ENCODE measurements at places on chromosomes 1 and 21.

DNA sequence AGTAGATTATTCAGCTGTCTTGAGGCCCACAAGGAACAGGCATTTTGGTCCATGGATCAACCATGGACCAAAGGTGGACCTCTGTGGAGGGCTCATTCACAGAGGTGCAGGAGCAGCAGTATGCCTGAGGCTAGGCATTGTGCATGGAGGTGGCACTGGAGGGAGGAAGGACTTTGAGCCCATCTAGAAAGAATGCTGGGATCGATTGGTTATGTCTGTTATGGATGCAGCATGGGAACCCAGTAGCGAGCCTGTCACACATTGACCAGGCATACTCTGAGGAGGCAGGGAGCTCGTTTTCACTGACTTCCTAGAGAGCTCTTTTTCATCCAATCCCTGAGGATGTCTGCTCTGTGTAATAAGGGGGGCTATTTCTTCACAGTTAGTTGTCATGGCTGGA lies 75.5 kb downstream of the KCNN3 start:
- no peak for DNase-seq

- no peak for DNase-seq
These were observed 6.4 kb downstream of the PPP2R5A start for GRCh38 chr1:212291505-212292134.

DNA sequence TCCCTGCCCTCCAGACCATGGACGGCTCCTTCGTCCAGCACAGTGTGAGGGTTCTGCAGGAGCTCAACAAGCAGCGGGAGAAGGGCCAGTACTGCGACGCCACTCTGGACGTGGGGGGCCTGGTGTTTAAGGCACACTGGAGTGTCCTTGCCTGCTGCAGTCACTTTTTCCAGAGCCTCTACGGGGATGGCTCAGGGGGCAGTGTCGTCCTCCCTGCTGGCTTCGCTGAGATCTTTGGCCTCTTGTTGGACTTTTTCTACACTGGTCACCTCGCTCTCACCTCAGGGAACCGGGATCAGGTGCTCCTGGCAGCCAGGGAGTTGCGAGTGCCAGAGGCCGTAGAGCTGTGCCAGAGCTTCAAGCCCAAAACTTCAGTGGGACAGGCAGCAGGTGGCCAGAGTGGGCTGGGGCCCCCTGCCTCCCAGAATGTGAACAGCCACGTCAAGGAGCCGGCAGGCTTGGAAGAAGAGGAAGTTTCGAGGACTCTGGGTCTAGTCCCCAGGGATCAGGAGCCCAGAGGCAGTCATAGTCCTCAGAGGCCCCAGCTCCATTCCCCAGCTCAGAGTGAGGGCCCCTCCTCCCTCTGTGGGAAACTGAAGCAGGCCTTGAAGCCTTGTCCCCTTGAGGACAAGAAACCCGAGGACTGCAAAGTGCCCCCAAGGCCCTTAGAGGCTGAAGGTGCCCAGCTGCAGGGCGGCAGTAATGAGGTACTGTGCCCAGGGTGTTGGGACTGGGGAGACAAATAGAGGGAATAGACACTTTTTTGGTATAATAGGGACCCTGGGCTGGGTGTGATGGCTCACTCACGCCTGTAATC lies 1.0 kb downstream of the ZBTB48 start:
- no peak for DNase-seq

DNA sequence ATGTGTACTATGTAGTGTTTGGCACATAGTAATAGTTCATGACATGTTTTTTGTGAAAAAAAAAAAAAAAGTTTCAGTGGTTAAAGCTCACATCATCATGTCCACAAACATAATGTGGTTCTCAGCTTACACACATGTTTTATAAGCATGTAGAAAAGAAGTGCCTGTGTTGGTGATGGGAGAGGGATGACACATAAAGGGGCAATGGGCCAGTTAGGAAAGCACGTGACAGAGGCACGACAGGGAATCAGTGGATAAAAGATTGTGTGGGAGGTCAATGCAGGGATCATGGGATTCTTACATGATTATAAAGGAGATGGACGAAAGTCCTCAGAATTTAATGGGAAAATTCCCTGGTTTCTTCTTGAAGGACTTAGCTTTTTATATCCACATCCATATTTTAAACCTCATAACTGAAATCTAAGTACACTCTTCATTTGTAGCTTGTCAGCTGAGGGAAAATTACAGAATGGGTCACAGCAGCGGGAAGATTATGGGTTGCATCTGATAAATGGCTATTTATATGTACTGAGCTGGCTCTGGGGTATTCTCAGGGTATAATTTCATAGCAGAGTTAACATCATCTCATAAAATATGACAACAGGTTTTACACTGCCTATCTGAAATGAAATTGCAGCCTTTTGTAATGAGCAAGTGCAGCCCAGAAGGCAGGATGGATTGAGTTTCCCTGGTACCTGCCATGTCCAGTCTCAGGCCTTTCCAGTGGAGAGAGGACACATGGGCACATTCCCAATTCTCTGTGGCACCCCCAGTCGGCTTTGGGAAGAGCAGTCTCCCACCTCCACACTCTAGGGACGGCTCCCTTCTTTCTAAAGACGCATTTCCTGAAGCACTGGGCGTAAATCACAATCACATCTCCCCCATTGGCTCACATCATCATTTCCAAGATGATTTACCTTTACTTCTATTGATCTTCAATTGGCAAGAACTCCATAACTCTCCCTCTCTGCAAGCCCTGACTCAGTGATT lies 42.3 kb upstream of the NHLH2 start:
- no peak for DNase-seq

DNA sequence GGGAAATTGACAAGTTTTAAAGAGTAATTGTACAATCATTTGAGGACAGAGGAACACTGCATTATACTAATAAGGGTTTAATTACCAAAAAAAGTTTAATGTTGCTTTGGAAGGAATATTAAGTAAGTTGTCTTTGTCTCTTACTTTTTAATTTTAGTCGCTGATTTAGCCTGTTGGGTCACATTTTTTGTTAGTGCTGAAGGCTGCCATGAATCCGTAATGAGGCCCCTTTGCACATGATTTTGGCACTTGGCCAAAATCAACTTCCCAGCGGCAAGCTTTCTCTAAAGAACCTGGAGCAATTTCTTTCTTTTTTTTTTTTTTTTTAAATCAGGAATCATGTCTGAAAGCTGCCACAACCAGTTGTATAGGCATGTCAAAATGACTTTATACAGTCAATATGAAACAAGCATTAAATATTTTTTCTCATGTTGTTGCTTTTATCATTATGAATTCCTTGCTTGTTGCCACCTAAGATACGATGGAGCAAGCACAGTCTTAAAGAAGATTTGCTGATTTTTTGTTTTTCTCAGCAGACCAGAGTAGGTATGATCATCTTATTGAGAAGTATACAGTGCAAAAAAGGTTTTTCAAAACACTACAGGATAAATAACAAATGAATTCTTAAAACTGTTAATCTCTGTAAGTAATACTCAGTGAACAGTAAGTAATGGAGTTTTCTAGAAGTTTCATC lies 690.4 kb downstream of the USP25 start:
- no peak for DNase-seq

GRCh38 chr1:234559902-234560676 lies 49.9 kb downstream of the IRF2BP2 start:
- DNase-seq, result no peak

GRCh38 chr21:38327984-38328383 lies 71.2 kb downstream of the KCNJ15 start:
- no peak for DNase-seq

- no peak for DNase-seq
These were observed 70.0 kb downstream of the NVL start for GRCh38 chr1:224259986-224260385.

GRCh38 chr21:21690068-21690665 lies 692.0 kb downstream of the NCAM2 start:
- no peak for DNase-seq

DNA sequence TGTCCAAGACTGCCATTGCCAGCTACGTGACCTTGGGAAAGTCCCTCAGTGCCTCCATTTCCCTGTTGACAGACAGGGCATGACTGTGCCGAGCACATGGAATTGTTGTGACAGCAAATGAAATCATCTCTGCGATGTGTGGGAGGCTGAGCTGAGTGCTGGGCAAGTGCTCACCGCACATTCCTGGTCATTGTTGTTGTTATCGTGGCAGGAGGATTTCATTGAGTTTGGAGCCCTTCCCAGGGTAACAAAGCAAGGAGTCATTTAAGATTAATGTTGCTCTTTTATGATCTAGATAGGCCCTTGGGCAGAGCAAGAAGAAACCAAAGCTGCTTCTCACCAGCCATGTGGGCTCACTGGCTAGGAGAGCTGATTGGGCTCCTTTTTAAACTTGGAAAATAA lies 39.6 kb upstream of the ITPKB start:
- no peak for DNase-seq

DNA sequence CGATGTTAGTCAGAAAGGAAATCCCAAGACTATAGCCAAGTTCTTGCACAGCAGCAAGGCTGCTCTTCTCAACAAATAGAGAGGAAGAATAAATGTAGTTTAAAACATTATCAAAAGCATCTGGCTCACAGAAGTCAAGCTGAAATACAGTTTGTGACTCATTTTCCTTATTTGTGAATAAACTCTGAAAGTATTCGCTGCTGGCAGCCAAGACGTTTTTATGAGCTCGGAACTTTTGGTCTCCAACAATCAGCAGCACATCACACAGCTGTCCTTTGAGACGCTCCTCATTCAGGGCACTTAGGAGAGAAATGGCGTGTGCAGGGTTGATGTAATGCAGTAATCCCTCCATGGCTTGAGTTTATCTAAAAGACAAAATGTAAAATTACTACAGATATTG lies 16.4 kb downstream of the ZBTB21 start:
- DNase-seq, result no peak

DNA sequence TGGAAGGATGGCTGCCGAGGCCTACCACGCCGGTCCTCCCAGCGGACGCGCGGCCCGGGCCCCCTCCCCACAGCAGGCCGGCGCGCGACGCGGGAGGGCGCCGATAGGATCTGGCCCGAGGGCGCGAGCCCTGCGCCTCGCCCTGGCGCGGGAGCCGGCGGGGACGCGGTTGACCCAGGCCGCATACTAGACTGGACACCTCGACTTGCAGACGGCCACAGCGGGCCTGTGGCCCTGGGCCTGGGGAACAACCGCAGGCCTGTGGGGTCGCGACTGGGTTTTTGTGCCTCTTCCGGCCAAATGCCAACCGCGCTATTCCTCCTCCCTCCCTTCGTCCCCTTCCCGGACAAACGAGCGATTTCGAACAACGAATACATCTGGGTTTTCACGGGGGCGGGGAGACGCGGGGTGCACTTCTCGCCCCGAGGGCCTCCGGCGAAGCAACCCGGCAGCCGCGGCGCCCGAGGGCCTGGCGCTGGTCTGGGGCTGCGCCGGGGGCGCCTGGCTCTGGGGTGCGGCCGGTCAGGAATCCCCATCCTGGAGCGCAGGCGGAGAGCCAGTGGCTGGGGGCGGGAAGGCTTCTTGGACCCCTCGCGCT lies 2.4 kb downstream of the NHLH2 start:
- DNase-seq, result no peak

GRCh38 chr1:100234432-100234831 lies 15.2 kb downstream of the DBT start:
- DNase-seq, result no peak

- no peak for DNase-seq
These were observed 106.2 kb upstream of the DPT start for GRCh38 chr1:168835176-168835575.

- DNase-seq, result no peak
These were observed 6.3 kb downstream of the SF3A3 start for GRCh38 chr1:37983546-37983945.

- DNase-seq, result no peak
These were observed 66.1 kb upstream of the CHODL start for GRCh38 chr21:18178509-18178908.

- DNase-seq, result peak; percentile 65
These were observed 5.6 kb upstream of the FAM131C start for GRCh38 chr1:16078925-16079656.

- no peak for DNase-seq
These were observed at the start of gene KRTAP10-3 for GRCh38 chr21:44558695-44559094. TSS of gene KRTAP10-3 (minus strand) at chr21:44558795. CDS start at chr21:44558715, 80 bp downstream.

DNA sequence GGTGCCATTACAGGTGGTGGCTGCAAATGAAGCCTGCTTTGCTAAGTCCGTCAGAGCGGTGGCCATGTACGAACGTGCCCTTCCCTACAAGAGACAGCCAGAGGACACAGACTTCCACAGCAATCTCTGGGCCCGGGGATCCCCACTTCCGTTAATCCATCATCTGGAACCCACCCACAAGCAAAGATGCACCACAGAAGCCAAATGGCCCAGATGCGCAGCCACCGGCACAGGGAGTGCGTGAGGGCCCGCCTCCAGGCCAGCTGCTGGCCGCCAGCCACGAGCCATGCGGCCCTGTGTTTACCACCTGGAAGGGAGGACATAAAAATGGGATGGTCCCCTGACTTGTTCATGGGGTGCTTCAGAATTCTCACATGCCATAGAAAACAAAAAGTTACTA lies 22.1 kb downstream of the MRAP start:
- no peak for DNase-seq

- DNase-seq, result no peak
These were observed 68.4 kb downstream of the CD34 start for GRCh38 chr1:207842506-207842905.

- no peak for DNase-seq
These were observed 36.7 kb downstream of the FH start for GRCh38 chr1:241482761-241483250.

DNA sequence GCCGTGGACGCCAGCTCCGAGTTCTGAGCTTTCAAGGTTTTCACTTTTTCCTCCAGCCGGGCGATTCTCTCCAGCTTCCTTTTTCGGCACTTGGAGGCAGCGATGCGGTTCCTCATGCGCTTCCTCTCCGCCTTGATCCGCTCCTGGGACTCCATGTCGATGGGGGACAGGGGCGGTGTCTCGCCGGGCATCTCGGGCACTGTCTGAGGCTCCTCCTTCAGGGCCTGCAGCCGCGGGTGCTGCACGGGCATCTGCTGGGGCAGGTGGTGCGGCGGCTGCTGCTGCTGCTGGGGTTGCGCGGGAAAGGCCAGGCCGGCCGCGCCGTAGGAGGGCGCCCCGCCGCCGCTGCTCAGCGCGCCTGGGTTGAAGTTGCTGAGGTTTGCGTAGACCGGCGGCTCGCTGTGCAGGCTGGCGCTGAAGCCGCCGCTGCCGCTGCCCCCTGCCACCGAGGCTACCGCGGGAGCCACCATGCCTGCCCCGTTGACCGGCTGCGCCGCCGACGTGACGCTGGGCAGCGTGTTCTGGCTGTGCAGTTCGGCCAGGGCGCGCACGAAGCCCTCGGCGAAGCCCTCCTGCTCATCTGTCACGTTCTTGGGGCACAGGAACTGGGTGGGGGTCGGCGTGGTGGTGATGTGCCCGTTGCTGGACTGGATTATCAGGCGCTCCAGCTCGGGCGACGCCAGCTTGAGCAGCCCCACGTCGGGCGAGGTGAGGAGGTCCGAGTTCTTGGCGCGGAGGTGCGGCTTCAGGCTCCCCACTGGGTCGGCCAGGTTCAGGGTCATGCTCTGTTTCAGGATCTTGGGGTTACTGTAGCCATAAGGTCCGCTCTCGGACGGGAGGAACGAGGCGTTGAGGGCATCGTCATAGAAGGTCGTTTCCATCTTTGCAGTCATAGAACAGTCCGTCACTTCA lies 1.4 kb downstream of the JUN start:
- DNase-seq, result peak; percentile 85

All from GM06990 (cell line).